CD4-positive, alpha-beta T cell treated with Interferon alpha-2 for 1 hour (primary cell): ENCODE measurements at places on chromosomes 6 and 20.

DNA sequence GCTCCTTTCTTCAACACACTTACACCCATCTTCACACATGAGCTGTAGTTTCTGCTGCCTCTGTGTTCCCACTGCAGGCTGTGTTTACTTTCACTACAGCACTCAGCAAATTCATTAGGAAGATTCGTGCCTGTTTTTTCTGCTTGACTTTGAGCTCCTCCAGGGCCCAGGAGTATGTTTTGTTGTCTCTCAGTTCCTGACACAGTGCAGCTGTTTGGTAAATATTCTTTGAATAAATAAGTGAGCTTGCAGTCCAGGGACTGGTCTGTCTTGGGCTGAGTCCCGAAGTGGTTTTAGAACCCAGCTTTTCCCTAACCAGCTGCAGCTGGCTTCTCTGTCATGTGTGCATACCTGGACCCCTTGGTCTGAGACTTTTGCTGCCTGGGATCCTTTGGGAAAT is 46.6 kb upstream of the CCN6 start:
- no peak for DNase-seq

- no peak for DNase-seq
These were observed 77.8 kb downstream of the ZFAND3 start for GRCh38 chr6:37897321-37897720.

DNA sequence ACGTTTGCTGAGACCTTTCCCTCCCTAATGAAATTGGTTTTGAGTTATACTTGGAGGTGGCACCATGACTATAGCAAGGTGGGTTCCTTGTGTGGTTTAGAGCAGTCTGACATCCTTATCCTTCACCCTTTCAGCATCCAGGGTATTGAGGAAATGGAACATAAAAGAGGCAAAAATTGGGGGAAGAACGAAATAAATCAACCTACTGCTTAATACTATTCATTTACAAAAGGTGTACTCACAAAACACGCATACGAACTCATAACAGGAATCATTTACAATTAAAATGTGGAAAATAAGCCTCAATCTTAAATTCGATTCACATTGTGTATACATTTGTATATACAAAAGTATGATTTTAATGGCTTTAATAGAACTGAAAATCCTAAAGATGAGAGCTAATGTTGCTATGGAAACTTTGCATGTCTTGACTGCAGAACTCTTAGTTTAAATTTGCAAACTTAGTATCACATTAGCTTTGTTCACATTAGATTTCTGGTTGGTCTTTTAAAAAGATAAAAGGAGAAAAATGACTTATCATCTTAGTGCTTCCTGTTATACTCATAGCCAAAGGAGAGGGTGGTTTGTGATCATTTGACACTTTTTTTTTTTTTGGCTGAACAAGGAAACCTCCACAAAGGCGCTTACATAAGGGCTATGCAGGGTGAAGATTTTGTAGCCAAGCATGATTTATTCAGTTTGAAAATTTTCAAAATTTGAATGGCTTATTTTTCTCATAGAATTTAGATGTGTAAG is 76.1 kb upstream of the ATXN1 start:
- peak; percentile 26 for DNase-seq

DNA sequence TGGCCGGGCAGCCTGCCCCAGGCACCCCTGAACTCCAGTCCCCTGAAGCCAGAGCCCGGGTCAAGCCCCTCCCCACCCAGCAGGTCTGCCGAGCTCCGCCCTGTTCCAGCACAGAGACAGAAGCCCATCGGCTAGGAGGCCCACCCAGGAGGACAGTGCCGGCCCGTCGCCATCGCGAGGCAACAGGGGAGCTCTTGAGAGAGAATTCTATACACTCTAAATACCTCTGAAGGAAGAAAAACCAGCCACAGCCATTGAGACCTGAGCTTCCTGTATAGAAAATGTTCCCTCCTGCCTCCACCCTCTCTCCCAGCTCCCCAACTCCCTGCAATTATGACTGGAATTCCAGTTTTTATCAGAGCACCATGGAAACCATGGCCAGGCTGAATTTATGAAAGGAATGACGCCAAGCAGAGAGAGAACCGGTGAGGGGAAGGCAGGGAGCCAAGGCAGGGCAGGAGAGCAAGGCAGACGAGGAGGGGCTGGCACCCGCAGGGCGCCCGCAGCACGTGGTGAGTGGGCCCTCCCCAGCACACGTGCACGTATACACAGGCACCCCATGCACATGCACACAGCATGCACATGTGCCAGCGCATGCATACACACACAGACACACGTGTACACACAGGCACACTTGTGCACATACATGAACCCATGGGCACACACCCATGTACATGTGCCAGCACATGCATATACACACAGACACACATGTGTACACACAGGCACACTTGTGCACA is 27.6 kb upstream of the MRGBP start:
- no peak for DNase-seq

DNA sequence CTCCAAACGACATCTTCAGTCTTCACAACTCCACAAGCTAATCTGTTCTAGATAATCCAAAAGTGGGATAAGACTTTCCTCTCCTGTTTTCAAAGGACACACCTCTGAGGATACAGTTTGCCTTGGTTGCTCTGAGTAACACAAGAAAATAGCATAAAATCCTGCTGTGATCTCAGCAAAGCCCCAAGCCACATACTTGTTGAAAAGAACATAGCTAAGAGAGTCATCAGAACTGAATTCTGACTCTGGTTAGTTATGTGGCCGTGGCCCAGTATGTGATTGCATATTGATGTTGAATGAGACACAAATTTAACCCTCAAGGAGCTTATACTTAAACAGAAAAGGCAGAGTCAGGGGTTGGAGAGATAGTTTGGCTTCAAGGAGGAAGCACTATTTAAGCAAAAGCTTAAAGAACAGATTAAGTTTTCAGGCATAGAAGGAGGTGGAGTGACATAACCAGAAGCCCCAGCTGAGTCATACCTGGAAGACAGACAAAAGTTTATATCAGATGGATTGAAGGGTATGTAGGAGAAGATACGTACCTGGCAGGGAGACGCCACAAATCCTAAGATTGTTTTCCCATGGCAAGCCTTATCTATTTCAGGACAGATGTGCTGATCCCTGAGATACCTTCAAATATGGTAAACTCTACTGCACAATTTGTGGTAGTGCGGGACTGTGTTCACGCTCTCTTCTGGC is 41.2 kb downstream of the OPN5 start:
- no peak for DNase-seq

GRCh38 chr6:161890832-161891297 is 617.0 kb upstream of the AGPAT4 start:
- no peak for DNase-seq

GRCh38 chr6:4256969-4257368 is 121.6 kb upstream of the ECI2 start:
- no peak for DNase-seq

DNA sequence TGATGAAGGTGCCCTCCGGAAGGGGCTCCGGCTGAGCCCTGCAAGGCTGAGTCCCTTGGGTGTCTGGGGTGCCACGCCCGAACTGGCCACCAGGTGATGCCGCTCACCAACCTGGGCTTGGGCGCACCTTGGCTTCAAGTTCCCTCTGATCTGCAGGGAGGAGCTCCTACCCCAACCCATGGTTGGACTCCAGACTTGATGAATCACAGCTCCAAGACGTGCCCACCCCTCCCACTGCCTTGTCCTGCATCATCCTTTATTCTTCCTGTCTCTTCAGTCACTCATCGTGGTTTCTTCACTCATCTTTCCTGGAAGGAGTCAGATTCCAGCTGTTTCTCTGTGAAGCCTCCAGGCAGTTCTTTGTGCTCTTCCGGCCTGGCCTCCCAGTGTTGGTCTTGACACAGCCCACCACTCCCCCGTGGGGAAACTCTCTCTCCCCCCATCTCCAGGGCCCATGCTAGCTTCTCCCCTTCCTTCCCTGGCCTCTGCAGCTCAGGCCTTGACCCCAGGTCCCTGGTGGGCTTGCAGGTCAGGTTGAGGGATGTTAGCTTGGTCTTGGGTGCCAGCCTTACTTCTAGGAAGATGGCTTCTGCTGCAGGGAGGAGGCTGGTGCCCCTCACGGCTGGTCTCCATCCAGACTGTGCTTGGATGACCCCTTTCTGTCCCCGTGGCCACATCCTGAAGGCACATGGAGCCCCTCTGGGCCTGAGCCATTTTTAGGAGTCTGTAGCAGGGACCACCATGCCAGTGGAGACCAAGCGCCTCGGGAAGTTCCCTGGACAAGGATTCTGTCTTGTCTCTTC is 2.6 kb upstream of the ZBP1 start:
- DNase-seq = peak; percentile 80

- no peak for DNase-seq
These were observed 120.1 kb downstream of the TCP11 start for GRCh38 chr6:35021004-35021403.

DNA sequence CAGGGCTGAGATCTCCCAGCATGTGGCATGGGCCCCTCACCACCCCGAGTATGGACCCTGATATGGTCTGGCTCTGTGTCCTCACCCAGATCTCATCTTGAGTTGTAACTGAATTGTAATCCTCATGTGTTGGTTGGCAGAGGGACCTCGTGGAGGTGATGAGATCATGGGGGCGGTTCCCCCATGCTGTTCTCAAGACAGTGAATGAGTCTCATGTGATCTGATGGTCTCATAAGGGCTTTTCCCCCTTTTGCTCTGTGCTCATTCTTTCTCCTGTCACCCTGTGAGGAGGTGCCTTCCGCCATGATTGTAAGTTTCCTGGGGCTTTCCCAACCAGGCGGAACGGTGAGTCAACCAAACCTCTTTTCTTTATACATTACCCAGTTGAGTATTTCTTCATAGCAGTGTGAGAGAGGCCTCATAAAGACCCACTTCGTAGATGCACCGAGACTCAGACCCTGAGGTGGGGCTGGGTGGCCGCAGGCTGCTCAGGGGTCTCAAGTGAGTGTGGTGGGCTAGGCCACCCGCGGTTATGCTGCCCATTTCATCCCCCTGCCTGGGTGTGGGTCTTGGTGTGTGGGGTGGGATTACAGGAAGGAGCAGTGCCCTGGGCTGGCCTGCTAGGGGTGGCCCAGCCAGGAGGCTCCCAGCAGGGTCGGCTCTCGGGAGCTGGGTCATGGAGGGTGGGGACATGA is 26.2 kb upstream of the GATA5 start:
- peak; percentile 61 for DNase-seq

- no peak for DNase-seq
These were observed 14.8 kb downstream of the PGK2 start for GRCh38 chr6:49772285-49772684.

- DNase-seq = no peak
These were observed 247.9 kb downstream of the SLC24A3 start for GRCh38 chr20:19460386-19460785.

DNA sequence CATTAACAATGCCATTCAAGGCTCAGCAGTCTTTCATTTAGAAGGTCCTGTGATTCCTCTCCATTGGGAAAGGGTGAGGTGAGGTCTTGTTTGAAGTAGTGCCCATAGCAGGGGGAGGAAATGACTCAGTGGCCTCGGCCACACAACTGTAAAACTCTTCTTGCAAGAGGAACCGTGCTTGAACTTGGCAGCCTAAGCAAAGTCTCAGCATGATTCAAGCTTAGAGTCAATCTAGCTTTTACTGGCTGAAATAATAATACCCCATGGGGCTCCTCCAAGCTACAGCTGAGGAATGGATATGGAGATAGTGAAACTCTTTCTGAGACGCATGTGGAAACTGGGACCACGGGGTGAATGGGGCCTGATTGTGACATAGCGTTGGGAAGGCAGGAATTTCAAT is 428.2 kb downstream of the BMP2 start:
- DNase-seq = no peak

DNA sequence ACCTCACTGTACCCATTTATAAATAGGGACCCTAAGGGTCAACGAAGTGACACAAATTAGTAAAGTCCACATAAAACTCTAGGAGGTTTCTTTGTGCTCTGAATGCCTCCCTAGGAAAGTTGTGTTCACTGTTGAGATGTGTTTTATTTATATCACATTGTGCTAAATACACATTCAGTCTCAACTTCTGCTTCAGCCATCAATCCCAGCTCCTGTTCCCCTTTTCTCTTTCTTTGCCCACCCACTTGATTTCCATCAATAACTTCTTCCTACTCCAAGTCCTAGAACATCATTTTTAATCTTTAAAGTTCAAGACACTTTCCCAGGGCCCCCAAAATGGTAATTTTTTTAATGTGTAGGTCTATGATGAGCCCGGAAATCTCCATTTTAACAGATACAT is 208.3 kb upstream of the RAB32 start:
- no peak for DNase-seq

- no peak for DNase-seq
These were observed 848.4 kb downstream of the PHF3 start for GRCh38 chr6:64483956-64484499.

- no peak for DNase-seq
These were observed 90.6 kb upstream of the MLN start for GRCh38 chr6:33894438-33894837.

DNA sequence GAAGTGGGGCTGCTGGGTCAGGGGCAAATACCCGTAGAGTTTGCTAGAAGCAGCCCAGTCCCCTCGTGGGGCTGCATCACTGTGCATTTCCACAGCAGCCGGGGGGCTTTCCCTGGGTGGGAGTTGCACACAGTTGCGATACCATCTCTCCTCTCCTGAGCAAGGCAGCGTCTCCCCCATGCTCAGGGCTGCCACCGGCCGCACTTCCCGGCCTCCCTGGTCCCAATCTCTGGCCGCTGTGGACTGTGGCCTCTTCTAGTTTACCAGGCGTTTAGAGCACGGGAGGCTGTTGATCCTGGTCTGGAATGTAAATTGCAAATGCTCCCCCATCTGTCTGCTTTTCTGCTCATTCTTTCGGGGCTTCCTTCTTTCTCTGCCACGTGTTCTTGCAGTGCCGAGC is 31.1 kb downstream of the OSBPL2 start:
- DNase-seq = no peak

- no peak for DNase-seq
These were observed 306.7 kb downstream of the CDH4 start for GRCh38 chr20:61558726-61559125.

GRCh38 chr6:114998492-114998891 is 655.7 kb upstream of the HS3ST5 start:
- no peak for DNase-seq

DNA sequence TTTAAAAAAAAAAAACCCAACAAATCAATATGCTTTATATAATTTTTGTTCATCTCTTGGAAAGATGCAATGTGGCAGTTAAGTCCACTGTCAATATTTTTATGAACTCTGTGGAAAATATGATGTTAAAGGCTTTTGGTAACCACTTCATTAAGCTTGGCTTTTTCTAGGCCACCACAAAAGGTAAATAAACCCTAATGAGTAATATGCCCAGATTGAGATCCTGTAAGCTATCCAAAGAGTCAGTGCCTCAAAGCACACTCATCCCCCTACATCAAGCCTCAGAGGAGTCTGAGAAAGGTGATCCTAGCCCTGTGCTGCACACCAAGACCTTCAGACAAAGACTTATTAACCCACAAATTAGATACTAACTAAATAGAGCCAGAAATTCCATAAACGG is 121.1 kb downstream of the CDC5L start:
- no peak for DNase-seq

DNA sequence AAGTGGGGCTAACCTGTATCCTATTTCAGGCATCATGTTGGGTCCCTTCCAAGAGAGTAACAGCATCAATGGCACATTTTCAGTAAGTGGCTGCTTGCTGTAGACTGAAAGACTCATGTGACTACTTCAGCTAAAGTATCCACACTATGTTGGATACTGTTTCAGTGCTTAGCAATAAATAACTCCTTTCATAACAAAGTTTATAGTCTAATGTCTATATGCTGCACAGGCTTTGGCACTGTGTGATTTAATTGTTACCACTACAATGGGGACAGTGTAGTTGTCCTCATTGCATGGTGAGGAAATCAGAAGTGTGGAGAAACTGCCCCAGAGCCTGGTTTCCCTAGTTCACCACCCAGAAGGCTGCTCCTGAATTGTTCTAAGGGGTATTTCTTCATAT is 318.0 kb upstream of the PTCHD4 start:
- no peak for DNase-seq

GRCh38 chr6:62968834-62969233 is 242.4 kb upstream of the FKBP1C start:
- DNase-seq = no peak
